ENCODE measurements at places on chromosomes 6 and 20.

DNA sequence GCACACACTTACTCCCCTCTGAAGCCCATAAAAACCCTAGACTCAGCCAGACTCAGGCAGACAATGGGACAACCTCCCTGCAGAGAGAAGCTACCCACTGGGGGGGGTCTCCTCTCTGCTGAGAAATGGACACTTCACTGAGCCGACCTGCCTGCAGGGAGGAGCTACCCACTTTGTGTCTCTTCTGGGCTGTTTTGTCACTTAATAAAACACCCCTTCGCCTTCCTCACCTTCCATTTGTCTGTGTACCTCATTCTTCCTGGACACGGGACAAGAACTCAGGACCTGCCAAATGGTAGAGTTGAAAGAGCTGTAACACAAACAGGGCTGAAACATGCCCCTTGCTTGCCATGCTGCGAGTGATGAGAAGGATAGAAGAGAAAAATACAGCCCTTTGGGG lies 151.7 kb upstream of the HDDC2 start:
- DNase-seq: no peak

- DNase-seq: no peak
Observed at GRCh38 chr6:32082935-32083334, 26.2 kb downstream of the TNXB start.

- DNase-seq: no peak
Observed at GRCh38 chr20:10219993-10220750, 1.5 kb downstream of the SNAP25 start.

GRCh38 chr20:36121981-36122930 lies 32.3 kb upstream of the EPB41L1 start:
- no peak for DNase-seq

DNA sequence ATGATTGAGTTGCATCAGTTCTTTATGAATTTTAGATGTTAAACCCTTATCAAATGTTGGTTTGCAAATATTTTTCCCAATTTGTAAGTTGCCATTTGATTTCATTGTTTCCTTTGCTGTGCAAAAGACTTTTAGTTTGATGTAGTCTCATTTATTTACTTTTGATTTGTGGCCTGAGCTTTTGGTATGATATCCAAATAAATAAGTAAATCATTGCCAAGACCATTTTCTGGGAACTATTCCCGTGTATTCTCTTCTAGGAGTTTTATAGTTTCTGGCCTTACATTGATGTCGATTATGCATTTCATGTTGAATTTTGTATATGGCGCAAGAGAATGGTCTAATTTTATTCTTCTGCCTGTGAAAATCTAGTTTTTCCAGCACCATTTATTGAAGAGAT lies 13.4 kb downstream of the AIG1 start:
- no peak for DNase-seq

DNA sequence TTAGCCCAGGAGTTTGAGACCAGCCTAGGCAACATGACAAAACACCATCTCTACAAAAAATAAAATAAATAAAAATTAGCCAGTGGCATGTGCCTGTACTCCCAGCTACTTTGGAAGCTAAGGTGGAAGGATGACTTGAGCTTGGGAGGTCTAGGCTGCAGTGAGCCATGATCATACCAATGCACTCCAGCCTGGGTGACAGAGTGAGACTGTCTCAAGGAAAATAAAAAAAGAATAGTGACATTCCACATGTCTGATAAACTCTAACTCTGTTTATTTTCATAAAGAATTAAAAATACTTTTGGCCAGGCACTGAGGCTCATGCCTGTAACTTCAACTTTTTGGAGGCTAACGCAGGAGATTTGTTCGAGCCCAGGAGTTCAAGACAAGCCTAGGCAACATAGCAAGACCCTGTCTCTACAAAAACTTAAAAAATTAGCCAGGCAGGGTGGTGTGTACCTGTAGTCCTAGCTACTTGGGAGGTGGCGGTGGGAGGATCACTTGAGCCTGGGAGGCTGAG lies 115.1 kb downstream of the GJA1 start:
- DNase-seq: no peak

DNA sequence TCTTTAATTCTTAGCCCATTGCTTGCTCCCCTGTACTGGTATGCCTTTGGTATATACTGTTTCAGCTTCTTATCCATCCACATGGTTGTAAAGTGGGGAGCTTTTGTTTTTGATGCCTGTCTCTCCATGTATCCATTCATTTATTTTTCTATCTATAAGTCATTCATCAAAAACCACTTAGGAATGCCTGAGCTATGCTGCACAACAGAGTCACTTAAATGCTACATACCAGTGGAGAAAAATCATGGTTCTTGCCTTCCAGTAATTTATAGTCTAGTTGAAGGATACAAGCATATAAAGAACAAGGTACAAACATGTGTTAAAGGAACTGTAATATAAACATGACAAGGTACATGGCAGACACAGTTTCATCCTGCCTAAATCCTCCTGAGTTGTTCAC lies 347.3 kb downstream of the NRN1 start:
- DNase-seq: no peak

DNA sequence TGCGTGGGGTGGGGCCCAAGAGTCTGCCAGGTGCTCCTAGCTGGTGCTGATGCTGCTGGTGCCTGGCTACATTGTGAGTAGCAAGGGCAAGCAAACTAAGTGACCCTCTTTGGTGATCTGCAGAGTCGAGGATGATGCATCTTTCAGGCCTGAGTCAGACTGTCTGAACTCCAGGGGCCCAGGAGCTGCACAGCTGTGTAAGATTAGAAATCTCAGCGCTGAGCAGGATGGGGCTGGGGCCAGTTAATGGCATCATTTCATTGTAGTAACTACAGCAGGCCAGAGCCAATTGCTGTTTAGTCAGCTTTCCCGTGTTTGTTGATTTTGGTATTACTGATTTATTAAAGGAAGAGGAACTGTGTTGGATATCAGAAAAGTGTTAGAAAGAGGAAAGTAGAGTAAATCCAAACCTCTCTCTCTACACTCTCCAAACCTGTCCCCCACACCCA lies 365.2 kb downstream of the PAX1 start:
- no peak for DNase-seq

GRCh38 chr20:50144362-50144761 lies 9.2 kb downstream of the PEDS1 start:
- no peak for DNase-seq

DNA sequence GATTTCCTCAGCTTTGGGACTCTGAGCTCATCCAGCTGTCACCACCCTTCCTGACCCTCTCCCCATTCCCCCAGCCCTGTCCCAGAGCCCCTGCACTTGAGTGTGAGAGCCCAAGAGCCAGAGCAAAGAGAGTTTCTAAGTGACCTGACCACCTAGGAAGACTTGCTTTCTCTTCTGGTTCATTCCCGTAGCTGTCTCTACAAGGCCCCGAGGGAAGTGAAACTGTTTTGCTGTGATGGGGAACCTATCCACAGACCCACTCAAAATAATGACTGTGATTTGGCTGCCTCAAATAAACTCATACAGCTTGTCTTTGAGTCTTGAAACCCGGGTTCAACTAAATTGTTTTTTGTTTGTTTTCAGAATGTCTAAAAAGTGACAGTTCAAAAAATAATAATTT lies 74.6 kb upstream of the XRN2 start:
- no peak for DNase-seq

GRCh38 chr20:49575551-49576060 lies 7.7 kb upstream of the PTGIS start:
- DNase-seq: no peak

DNA sequence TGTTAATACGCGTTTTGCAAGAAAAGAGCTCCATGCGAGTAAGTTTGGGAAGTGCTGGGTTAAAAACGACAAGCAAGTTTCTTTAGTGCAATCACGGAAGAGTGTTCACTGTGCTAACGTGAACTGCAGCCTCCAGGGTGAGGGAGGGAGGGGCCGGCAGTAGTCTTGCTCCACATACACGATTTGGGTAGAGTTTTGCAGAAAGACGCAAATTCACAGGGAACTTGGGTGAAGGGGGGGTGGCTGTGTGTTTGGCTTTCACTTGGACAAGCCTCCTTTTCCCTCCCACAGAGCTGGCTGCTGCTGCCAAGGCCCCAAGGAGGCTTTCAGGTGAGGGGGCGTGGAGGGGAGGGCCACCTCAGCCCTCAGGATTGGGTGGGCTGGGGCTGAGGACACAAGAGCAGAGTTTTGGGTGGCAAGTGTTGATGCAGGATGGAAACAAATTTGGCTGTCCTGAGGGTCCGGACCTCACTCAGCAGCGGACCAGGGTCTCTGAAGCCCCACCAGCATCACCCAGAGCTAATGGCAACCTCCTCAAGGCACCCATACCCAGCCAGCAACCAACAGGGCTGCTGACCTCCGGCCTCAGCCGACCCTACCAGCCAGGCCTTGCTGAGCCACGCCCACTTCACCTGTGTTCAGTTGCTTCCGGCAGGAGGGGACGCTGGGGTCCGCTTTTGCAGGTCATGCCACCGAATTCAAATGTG lies 204.5 kb downstream of the ERMARD start:
- no peak for DNase-seq

DNA sequence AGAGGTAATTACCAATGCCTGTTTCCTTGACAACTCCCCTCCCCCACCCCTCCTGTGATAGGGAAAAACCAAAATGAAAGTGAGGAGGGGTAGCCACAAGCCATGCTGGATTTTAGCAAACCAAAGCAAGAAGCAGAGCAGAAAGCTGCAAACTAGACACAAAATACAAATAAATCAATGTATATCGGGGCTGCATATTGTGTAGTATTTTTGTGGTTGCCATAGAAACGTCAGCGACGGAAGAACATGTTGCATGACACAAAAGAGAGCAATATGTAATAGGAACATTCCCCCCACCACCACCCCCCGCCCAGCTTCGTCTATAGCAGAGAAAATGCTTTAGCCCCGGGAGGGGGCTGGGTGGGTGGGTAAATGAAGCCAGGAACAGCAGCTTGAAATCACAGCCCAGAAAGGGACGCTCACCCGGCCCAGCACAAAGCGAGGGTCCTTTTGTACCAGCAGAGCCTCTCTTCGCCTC lies 548 bp downstream of the AGPAT4 start:
- DNase-seq: no peak

GRCh38 chr6:44333273-44333919 lies 9.1 kb upstream of the SPATS1 start:
- no peak for DNase-seq

DNA sequence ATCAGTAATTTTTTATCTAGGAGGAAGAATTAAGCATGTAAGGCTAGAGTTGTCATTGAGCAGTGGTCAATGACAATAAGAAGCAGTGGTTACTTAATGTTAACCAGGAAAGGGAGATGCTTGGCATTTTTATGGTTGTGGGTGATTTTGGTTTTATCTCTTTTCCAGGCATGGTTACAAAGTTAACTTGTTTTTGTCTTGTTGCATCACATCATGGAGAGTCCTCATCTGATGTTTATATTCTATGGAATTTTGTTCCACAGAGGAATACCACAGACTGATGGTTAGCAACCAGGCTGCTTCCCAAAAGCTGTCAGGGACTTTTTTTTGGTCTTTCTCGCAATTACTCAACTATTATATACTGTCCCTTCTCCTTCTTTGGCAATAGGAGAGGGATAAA lies 32.7 kb downstream of the OPRM1 start:
- DNase-seq: no peak

- DNase-seq: no peak
Observed at GRCh38 chr6:4801491-4802110, 25.4 kb downstream of the CDYL start.

DNA sequence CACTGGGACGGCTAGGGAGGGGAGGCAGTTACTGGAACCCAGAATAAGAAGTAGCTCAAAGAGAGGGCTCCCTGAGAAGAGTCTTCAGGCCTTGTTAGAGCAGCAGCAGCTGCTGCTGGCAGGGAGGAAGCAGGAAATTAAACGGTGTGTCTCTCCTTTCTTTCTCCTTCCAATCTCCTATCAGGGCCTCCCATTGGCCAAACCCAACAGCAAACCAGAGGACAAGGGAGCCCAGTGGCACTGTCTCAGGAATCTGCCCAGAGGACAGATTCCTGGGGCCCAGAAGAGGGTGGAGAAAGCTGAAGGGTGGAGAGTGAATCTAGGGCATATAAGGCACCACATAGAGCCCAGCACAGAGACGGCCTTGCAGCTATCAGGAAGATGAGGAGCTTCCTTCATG lies 10.2 kb downstream of the BTN3A1 start:
- no peak for DNase-seq

DNA sequence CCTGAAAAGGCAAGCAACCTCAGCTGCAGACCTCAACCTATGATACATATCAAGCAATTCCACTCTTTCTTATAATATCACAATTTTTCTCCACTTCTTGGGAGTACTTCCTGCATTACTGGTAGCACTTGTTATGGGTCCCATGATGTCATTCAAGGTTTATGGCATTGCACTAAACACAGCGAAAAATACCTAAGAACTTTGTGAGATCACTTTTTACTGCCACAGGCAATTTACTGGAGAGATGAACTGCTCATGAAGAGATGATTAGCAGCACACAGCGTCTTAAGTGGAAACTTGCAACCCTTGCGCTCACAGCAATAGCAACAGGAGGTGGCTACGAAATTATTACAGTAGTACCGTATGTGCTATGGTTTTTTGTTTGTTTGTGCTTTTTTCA lies 19.3 kb upstream of the RIMS4 start:
- no peak for DNase-seq

GRCh38 chr6:36269834-36270705 lies at the start of gene PNPLA1:
Gene PNPLA1 (plus strand): TSS chr6:36270060. CDS start chr6:36270460, 400 bp downstream.
- no peak for DNase-seq

DNA sequence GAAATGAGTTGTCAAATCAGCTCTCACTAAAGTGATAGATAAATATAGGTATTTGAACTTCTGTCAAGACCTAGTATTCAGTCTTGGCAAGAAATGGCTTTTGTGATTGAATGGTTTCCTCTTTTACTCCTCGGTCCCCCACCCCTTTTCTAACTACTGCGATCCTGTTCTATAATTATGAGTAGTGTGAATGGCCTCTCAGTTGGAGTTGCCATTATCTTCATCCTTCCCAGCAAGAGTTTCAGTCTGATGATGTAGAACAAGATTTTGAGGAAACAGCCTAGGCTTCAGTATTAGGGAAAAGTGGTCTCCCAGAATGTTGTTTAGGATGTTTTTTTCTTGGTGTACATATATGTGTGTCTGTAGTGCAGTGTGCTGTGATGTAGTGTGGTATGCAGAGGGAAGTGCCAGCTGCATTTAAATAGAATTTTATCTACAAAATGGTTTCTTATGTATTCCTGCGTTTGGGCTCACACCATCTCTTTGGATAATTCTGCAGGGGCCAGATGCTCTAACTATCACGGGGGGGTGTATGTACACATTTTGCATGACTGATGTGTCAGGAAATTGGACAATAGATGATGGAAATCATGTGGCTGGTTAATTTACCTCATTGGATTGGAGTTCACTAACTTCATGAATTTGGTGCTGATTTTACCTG lies 180.1 kb upstream of the MMS22L start:
- DNase-seq: no peak

GRCh38 chr20:45282700-45283550 lies 23.7 kb upstream of the RBPJL start:
- no peak for DNase-seq

- DNase-seq: no peak
Observed at GRCh38 chr6:53349209-53349693, 501 bp upstream of the ELOVL5 start.

Measured in H1 (cell line).